Fibroblast of the aortic adventitia (primary cell): ENCODE measurements at places on chromosomes 1 and 21.

GRCh38 chr1:78005448-78005722, 646 bp downstream of the DNAJB4 start:
- no peak for DNase-seq

GRCh38 chr1:22530715-22531114, 32.6 kb upstream of the EPHA8 start:
- no peak for DNase-seq

GRCh38 chr1:24501371-24502064, 1.1 kb upstream of the RCAN3 start:
- no peak for DNase-seq

GRCh38 chr21:24096651-24097050, 1510.6 kb downstream of the MRPL39 start:
- no peak for DNase-seq

GRCh38 chr1:205766038-205766437, 9.2 kb downstream of the RAB29 start:
- no peak for DNase-seq

DNA sequence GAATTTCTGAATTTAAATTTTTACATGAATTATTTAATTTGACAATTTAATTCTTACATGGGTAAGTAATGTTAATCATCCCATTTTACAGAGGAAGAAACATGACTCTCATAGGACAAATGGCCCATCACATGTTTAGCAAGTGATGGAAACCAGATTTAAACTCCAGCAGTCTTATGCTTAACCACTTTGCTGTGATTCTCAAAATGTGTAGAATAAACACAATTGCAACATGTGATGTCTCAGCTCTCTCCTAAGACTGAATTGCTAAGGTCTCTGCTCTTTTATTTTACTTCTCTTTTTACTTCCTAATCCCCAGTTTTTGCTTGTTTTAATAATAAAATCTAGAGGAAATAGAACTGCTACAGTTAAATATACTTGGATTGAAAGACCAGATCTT, 42.8 kb downstream of the HS2ST1 start:
- no peak for DNase-seq

- DNase-seq, result no peak
These were observed 19.4 kb downstream of the AGRN start for GRCh38 chr1:1039145-1039910.

GRCh38 chr1:24103879-24104278, 8.1 kb downstream of the MYOM3 start:
- no peak for DNase-seq
